ENCODE measurements at places on chromosomes 7 and 10.

GRCh38 chr10:73306171-73306708, 52.4 kb downstream of the CFAP70 start:
- no peak for DNase-seq

- no peak for DNase-seq
These were observed 539.7 kb upstream of the KCND2 start for GRCh38 chr7:119733127-119733879.

DNA sequence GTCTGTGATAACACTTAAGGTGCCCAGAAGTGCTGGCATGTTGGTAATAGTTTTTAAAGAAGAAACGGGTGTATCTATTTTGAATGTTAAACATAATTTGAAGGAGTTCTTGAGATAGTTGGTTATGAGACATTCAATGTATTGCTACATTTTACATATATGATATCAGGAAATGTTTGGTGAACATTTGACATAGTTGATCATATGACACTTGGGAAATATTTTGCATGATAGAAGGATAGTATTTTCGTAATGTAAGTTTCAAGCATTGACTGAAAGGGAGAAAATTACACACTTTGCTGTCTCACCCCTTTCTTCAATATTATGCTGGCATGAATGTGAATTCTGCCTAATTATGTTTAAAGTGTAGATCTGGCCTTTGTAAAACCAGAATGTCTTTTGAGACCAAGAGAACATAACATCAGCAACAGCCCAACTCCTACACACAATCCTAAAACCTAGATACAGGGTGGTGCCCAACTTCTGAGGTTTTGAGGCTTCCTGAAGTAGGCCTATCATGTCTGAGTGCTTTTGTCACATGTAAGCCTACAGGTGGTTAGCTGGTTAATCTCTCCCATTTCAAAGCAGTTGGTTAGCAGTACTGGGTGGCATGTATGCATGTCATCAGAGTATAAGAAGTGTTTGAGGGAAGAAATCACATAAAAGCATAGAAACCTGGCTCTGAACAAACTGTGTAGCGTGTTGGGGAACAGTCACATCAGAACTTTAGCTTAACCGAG, 2.1 kb downstream of the ADD3 start:
- no peak for DNase-seq

DNA sequence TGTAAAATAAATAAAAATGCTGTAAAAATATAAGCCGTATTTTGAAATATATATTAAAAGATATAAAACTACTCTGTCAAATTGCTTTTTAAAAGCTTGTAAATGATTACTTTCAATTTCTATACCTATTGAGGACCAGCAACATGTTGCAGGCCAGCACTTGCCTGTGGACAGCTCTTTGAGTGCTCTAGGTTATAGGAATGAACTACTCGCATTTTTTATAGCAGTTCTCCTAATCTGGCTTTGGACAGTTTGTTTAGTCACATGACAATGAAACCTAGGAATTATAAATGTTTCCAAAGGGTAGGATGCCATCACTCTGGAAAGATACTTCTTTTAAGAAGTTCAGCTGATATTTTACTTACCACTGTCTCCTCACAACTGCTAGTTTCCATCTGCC, 117.7 kb upstream of the PTPRZ1 start:
- DNase-seq, result no peak

DNA sequence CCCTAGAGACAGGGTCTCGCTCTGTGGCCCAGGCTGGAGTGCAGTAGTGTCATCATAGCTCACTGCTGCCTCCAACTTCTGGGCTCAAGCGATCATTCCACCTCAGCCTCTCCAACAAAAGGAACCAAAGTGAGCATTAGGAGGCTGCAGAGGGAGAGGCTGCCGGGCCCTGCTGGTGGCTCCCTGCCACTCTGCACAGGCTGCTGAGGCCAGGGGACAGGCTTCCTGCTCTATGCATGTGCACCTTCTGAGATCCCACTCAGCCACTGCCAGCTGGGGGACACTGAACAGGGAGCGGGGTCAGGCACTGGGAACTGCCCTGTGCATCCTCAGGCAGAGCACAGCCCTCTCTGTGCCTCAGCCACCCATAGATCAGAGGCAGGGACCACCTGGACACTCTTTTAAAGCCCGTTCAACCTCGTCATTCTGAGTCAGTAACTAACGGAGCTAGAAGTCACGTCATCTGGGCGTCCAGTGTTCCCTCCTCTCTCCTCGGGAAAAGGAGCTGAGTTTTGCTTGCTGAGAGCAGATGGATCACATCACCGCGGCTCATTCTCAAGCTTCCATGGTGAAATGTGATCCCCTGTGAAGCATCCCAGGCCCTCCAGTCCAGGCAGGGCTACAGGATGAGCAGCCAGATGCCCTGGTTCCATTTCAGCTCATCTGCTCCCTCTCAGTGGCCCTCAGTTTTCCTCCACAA, 109.6 kb downstream of the MYL10 start:
- DNase-seq, result no peak

DNA sequence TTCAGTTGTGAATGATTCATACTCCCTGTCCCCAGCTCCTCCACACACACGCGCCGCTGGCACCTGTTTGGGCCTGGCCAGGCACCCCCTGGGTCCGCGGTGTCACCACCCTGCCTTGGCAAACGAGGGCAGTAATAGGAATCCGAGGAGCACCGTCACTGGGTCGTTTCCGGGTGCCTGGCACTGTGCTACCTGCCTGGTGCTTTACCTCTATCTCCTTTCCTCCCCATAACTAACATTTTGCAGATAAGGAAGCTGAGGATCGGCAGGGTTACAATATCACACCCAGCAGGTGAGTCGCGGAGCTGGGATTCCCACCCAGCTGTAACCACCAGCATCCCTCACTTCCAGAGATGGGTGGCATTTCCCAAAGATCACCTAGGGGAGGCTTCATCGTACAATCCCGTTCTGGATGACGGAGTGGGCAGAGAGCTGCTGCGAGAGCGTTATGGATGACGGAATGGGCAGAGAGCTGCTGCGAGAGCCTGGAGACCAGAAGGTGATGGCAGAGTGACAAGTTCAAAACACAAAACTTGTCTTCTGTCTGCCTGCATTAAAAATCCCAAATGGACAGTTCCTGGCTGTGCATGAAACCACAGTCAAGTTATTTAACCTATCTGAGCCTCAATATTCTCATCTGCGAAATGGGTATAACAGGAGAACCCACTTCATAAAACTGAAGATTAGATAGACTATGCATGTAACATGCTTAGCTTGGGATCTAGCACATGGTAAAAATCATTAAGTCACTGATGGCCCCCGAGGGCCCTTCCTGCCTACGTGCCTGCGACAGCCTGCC, 1.1 kb upstream of the HSPA12A start:
- DNase-seq, result no peak

DNA sequence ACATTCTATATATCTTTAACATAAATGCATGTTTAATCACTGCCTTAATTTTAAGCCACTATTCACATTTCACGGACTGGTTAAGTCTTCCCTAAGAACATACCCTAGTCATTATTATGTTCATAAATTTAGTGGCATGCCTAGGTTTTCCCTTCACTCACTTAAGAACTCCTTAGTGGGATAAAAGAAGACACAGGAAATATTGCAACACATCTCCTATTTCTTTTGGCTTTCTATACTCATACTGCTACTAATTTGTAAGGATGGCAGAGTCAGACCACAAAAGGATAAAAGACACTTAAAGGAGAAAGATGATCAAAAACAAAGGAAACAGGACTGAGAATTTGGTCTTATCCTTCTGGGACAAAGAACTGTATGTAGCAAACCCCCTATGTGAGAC, 951.4 kb downstream of the SORCS3 start:
- no peak for DNase-seq

- DNase-seq, result no peak
These were observed 12.8 kb downstream of the SNX8 start for GRCh38 chr7:2301511-2301863.

- DNase-seq, result no peak
These were observed 60.4 kb downstream of the LRRC17 start for GRCh38 chr7:102973096-102973802.

DNA sequence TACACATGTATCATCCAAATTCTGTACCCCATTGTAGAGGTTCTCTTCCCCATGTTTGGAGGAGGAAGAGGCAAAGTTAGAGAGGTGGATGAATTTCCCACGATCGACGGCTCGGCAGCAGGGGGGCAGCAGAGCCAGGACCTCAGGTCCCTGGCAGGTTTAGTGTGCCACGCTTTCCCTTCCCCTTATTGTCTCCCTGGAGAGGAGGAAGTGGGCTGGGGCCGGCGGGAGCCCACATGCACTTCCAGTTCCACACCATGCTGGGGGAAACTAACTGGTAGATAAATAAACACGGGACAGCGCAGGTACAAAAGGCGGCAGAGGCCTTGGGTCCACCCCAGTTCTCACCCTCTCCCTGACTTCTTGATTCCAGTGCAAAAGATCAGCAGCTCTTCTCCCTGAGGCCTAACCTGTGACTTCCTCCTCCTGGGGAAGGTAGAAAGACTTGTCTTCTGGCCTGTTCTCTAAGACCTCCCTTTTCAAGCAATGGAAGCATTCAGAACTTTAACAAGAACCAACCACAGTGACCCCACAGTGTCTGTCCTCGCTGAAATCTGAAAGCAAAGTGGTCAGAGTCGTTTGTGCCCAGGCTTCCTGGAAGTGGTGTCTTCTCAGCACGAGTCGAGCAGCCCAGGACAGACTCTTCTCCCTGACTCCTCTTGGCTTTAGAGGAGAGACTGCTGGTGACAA, 30.5 kb upstream of the SRGN start:
- DNase-seq, result peak; percentile 50

DNA sequence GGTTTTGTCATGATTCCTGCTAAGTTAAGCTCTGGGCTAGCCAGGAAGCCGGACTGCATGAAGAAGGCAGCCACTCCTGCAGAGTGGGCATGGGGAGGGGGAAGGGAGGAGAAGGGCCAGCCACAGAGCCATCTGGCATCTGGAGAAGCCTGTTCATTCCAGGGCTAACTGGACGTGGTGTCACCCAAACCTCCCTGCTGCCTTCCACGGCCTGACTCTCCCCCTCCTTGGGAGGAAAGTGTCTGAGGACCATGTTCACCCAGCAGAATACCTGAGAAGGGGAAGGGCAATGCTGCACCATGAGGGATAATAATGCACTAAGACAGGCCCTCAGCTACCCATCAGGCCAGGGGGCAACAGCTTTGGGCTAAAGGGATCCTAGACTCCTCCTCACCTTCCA, 15.4 kb downstream of the AQP1 start:
- DNase-seq, result no peak

DNA sequence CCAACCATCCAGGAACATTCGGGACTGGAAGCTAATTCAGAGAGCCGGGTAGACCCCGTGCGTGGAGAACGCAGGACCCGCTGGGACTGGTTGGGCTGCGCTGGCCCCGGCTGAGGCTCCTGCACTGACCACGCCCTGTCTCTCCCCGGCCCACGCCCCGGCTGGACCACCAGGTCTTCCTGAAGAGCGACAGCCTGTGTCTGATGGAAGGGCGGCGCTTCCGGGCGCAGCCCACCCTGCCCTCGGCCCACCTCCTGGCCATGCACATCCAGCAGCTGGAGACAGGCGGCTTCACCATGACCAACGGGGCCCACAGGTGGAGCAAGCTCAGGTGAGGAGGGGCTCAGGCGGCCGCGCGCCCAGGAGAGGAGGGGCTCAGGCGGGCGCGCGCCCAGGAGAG, 10.2 kb upstream of the UTF1 start:
- no peak for DNase-seq

DNA sequence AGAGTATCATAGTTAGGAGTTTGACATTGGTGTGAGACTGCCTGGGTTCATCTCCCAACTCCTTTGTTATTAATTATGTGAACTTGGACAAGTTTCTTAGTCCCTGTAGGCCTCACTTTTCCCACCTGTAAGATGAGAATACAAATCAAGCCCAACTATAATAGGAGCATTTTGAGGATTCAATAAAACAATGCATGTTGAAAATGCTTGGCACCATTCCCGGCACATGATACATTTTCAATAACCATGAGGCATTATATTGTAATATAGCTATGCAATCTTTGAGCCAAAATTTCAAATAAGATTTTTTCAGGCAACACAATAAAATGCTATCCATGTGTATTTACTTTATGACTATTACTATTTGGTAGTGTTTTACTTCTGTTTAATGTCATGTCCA, 229.0 kb upstream of the SP4 start:
- no peak for DNase-seq

DNA sequence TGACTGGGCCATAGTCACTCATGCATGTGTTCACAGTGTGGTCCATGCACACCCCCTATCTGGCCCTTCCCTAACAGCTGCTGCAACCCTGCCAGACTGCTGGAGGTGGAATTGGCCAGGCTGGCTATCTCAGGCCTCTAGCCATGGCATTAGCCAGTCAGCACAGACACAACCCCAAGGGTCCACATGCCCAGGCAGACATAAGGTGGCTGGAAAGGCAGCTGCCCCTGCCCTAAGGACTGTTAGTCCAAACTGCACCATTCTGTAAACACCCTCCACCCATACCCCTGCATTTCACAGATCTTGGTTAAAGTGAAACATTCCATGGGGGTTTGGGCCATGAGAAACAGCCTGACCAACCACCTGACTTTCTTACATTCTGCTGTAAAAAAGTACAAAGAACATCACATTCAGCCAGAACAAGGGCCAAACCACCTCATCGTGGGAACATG, 137.4 kb upstream of the KCNMA1 start:
- DNase-seq, result no peak

DNA sequence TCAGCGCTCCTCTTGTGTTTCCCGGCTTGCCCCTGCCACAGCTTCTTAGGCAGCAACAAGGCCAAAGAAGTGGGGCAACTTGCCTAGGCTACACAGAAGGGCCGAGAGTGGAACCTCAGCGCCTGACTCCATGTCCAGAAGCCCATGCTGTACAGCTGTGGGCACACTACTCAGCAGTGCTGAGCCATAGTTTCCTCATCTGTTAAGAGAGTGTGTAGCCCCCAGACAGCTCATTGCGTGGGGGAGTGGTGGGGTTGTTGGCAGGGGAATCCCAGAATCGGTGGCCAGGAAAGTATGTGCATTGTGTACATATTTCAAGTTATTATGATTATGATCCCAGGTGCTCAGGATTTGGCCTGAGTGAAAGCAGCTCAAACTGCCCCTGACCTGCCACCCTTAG, 96.2 kb downstream of the CDH23 start:
- DNase-seq, result no peak

GRCh38 chr7:64993901-64994300, 3.1 kb upstream of the ZNF117 start:
- DNase-seq, result no peak

DNA sequence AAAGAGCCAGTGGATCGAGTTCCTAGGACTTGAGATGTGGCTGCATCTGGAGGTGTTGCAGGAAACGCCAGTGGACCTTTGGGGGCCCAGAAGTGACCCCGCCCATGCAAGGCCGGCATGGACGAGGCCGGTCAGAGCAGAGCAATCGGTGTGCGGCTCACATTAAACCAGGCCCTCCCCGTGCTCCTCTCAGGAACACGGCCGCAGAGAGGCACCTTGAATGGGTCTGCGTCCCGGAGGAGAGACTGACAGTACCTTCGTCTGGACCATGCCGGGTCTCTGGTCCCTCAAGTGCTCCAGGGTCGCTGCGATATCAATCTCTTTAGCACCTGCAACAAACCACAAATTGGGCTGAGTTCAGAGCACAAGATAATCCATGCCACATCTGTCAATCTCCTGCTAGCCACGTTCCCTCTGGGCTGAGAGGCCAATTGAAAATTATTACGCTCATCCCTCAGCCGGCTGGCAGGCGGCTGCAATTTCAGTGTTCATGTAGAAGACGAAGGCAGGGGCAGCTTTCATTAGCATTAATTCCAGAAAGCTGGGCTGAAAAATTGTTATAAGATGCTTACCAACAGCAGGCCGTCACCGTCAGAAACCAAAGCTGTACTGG, 212.0 kb downstream of the DNAJB6 start:
- DNase-seq, result no peak
